ENCODE measurements at places on chromosomes 3 and 15.

GRCh38 chr3:155189478-155189877, 104.0 kb downstream of the STRIT1 start:
- DNase-seq: no peak

- DNase-seq: no peak
Measured at GRCh38 chr3:45748068-45748467, 48.3 kb downstream of the SLC6A20 start.

DNA sequence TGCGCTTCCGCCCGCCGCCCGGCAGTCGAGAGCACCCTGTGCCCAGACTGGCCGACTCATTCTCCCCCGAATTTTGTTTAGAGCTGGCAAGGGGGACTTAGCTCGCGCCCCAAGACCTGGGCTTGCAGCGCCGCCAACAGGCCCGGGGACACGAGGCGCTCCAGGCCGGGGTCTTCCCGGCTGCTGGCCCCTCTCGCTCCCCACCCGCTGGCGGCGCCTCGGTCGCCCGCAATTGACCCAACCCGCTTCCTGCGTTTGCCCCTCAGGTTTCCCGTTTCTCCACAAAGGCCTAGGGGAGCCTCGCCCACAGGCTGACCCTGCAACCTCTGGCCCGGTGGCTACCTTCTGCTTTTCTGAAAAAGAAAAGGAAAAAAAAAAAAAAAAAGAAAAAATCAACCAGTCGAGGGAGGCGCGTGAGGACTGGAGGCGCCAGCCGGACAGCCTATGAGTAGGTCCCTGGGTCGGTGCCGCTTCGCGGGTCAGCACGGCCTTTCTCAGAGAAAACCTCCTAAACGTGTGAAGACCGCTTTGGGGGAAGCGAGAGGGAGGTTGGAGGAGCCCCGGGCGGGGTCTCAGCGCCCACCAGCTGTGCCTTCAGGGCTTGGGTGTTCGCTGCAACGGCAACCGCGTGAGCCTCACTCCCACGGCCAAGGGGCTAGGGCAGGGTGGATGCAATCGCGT, 7.2 kb downstream of the FOXL2 start:
- DNase-seq: no peak

DNA sequence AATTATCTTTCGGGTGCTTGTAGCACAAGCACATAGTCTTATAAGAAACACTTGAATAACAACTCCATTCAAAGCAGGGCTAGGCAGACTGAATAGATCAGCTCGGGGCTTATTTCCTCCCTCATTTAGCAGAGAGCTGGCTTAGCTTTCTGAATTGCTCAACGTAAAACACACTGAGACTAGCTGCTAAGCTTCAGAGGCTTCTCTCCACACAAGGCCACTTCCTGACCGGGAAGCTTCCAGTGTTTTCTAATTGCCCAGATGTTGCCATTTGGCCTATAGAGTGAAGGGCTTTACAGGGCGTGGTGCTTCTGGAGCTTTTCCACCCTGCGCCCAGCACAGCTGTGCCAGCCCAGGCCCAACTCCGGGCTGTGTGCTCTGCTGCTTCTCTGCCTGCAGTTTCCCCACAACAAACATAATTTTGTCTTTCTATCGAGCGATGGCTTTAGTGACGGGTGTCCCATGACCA, 16.6 kb downstream of the FAM240A start:
- DNase-seq: no peak

DNA sequence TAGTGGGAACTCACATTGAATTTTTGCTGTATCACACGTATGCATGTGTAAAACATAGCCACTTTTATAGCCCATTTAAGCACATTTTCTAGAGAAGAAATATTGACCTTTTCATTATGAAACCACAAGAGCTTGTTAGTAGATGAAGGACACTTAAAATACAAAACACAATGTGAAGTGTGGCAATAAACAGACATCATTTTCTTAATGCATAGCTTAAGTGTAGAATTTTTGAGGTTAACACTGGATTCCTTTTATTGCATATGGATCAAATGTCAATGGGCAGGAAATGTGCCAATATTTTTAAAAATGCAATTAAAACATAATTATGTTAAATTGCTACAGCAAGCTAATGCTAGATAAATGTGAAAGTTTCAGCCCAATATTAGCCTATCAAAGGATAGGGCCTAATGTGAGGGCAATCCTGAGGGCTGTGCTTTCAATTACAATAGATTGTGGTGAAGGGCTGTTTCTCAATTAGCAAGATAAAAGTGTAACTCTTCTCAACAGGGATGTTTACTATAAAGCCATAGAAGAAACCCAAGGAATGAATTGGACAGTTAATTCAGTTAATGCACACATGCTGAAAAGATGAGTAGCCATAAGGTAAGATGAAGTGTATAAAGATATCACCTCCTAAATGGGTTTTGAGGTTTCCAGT, 489.0 kb upstream of the CDIN1 start:
- no peak for DNase-seq
